ENCODE measurements at places on chromosomes 11 and 22.
A peak's percentile ranks its signal among the peaks of the same experiment; 100 is the strongest.

GRCh38 chr11:124761301-124762104 is 587 bp downstream of the ESAM start:
- DNase-seq: peak; percentile 52

GRCh38 chr11:72812967-72813739 is 1.1 kb upstream of the ATG16L2 start:
- DNase-seq: peak; percentile 71

GRCh38 chr11:82980292-82980691 is 78.8 kb downstream of the DDIAS start:
- no peak for DNase-seq

- DNase-seq: no peak
These were observed 172.0 kb upstream of the ARHGAP42 start for GRCh38 chr11:100515087-100515486.

DNA sequence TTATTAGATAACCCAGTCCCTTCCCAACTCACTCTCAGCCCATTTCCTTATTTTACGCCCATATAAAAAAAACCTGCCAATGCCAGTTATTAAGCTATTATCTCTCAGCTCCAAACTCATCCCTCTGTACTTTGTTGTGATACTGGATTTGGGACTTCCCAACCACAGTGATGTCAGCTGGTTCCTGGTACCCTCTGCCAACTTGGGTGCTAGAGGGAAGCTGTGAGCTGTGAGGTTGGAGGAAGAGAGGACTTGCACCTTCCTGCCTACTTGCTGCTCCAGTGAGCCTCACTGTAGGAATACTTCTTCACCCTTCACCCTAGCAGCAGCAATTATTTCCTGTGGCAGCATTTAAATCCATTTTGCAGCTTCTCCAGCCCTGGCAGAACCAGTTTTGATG is 19.2 kb upstream of the CSF2RB start:
- no peak for DNase-seq

GRCh38 chr22:29208502-29208862 is 2.8 kb downstream of the EMID1 start:
- DNase-seq: no peak

DNA sequence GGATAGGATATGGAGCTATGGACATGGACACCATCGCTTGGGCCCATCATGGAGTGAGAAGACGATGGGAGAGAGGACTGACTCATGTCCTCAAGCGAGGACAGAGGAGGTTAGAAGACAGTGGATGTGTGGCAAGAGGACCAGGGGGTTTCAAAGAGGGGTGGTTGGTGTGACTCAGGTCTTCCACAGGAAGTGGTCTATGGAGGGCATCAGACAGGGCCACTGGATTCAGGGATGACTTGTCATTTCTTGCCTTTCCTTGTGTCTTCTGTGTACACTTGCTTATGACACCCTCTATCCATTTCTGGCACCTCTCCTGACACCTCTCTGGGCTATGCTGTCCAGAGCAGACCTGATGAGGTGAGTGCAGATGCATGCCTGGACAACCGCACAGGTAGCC is 115.4 kb downstream of the OSBP2 start:
- no peak for DNase-seq

DNA sequence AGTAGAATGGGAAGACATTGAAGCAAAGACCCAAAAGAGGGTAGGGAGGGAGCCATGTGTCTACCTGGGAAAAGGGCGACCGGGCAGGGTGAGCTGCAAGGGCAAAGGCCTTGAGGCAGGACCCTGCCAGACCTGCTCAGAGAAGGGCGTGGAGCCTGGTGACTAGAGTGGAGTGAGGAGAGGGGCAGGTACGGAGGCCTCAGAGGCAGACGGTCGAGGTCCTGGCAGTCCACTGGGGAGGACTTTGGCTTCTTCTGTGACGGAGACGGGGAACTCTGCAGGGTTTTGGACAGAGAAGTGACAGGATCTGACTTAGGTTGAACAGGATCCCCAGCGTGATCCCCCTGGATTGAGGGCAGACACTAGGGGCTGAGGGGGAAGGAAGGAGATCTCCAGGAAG is 12.9 kb downstream of the RIBC2 start:
- no peak for DNase-seq

GRCh38 chr11:118001494-118001971 is 15.3 kb downstream of the IL10RA start:
- no peak for DNase-seq

GRCh38 chr22:33867118-33867866 is 53.0 kb downstream of the LARGE1 start:
- DNase-seq: no peak

- DNase-seq: no peak
These were observed 388.4 kb downstream of the SOX6 start for GRCh38 chr11:15967966-15968365.

DNA sequence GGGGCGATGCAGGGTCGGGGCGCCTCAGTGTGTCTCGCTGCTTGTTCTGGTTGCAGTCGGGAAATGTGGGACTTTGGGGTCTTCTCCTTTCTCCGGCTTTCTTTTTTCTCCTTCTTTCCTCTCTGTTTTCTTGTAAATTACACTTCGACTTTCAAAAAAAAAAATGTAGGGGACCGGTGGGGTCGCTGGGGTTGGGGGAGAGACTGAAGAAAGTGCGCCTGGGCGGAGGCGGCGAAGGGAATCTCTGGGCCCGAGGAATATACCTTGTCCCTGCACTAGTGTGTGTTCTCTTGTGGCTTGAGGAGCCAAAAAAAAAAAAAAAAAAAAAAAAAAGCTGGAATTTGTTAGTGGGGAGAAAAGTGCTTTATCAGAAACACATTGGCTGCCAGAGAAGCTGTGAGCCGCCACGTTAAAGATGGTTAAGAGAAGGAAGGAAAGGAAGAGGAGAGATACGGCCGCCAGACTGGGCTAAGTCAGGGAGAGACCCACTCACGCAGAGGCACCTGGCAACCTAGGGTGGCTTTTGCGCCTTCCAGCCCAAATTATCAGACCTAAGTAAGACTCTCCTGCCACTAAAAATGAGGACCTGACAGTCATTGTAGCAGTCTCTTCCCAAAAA is 8.4 kb upstream of the FLI1 start:
- no peak for DNase-seq

GRCh38 chr11:120401506-120401905 is 65.3 kb downstream of the ARHGEF12 start:
- DNase-seq: no peak

DNA sequence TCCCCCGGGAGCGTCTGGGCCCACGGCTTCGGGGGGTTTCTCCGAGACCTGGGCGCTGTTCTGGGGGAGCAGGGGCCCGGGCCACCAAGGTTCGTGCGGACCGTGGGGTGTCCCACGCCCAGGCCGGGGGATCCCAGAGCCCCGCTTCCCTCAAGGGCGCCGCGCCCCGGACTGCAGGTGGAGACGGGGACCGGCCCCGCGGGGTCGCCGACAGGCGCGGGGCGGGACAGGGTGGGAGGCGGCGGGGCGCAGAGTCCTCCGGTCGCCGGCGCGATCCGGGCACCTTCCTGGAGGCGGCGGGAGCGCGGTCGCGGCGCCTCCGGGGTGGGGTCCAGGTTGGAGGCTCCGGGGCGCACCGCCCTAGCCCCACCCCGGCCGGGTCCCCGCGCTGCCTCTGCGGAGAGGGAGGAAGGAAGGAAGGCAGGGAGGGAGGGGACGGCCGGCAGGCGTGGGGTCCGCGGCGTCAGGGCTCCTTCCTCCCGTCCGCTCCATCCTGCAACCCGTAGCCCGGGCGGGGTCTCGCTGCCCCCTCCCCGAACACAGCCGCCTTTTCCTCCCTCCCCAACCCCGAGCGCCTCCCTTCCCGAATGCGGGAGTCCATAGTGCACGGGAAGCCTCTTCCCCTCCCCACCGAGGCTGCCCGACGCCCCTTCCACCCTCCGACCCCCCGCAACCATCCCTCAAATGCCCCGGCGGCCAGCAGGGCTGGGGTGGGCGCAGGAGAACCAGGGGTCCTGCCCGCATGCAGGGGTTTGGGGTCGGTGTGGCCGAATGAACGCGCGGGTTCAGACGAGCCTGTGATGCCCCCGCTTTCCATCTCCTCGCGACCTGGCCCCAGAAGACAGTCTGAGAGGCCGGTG is 4.3 kb upstream of the ZBED4 start:
- no peak for DNase-seq

DNA sequence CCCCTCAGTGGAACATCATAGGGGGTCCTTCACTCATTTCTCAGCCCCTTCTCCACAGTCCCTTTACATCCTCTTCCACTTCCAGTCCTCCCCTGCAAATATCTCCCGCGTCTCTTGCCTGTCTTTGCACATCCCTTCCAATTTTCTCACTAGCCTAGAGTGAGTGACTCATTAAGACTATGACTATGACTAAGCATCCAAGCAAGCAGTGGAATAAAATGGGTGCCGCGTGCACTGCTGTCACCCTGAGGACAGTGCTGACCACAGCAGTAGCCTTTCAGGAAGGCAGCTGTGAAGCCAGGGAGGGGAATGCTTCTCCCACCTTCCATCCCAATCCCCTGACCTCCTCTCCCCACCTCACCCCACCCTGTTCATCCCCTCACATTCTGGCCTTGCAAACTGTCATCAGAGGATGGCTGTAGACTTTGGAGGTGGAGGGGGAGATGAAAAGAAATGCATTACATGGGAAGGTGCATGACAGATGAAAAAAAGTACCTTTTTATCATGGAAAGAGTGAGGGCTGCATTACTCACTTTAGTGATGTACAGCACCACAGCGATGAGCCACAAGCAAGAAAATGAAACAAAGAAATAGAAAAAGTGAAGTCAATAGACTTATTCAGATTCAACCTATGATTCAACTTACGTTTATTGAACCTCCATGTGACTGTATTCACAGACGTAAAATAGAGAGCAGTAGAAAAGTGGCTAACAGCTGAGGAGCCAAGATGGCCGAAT is 948.2 kb downstream of the NTM start:
- no peak for DNase-seq

DNA sequence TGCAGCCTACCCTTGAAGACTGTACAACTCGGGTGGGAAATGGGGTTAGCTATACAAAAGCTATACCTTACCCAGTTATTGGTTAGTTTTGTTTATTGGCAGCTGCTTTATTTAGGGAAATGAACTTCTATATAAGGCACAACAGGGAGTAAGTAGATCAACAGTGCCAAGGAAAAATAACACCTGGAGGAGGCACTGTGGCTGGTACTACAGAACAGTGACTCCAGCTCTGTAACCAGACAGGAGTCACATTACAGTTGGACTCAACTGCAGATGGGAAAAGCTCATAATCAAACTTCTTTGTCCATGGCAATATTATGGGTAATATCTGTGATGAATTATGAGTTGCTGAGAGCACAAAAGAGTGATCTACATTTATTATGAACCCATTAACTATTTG is 14.0 kb downstream of the P4HA3 start:
- DNase-seq: no peak

DNA sequence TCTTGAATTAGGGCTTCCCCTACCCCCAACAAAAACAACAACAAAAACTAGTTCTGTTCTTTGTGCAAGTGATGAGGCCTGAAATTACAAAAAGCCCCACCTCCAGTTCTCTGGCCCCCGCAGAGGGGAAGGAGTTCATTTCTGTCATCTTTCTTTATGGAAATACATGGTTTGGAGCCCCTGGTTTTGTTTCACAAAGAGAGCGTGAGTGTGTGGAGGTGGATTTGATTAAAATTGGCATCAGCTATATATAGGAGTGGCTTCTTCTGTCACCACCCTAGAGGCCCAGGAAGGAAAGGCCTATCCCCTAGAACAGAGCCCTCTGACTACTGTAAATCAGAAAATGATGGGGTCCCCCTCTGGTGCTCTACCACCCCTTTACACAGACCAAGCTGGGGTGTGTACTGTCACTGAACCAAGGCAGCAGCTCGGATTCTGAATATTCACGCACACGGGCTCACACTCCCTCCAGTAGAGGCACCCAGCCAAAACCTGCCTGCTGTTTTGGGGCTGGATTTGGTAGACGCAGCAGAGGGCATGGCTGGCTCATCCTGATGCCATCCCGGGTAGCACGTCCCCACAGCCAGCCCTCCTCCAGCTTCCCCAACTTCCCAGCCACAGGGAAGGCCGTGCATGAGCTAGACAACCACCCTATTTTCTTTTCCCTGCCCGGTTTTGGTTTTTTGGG is 19.4 kb downstream of the RCOR2 start:
- no peak for DNase-seq

All from ecto neural progenitor cell (in vitro differentiated cells).